WTC11 (cell line): ENCODE measurements at places on chromosomes 1 and 21. TPM values are rescaled to one million over a fixed set of nuclear protein-coding genes. Genes with fewer than 3 reads are reported as not detected.

Gene TNFSF4
- total RNA-seq, result 0.48 to 0.81 TPM (median 0.78 TPM) in 3 replicates

- no peak for DNase-seq
Measured at GRCh38 chr1:204418174-204419063, 6.8 kb upstream of the PPP1R15B start.

GRCh38 chr1:243849421-243850201 is 432 bp downstream of the AKT3 start:
- peak; percentile 48 for DNase-seq

Gene DFFB
- total RNA-seq, result 8.5 to 9.2 TPM (median 8.7 TPM) in 3 replicates

DNA sequence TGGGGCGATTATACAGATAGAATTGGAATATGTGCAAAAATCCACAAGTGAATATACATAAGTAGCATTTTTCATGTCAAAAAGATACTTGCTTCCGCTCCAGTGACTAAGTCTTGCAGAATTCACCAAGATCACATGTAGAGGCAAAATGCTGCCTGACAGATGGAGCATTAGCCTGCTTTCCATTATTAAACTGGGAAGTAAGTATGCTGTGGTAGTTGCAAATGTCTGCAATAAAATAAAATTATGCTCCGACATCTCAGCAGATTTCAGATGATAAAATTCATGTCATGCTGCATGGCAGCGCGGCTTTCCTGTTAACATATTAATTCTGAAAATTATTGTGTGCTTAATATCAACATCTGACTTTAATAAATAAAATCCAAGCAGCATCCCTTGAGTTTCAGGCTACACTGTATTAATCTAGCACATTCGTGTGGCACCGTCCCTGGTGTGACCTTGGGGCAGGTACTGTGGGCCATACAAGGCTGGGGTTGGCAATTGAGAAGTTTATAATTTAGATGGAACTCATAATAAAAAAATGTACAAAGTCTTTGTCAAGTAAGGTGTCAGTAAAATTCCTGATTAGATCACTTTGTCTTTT is 366.4 kb upstream of the ZP4 start:
- no peak for DNase-seq

Gene GBP5
- 0.17 to 0.25 TPM (median 0.23 TPM) in 3 replicates for total RNA-seq

Gene SPATA21
- 0.07 to 0.41 TPM in 2 of 3 replicates, not detected in the other for total RNA-seq

Gene SCP2
- 56.4 to 60.4 TPM (median 56.8 TPM) in 3 replicates for total RNA-seq

DNA sequence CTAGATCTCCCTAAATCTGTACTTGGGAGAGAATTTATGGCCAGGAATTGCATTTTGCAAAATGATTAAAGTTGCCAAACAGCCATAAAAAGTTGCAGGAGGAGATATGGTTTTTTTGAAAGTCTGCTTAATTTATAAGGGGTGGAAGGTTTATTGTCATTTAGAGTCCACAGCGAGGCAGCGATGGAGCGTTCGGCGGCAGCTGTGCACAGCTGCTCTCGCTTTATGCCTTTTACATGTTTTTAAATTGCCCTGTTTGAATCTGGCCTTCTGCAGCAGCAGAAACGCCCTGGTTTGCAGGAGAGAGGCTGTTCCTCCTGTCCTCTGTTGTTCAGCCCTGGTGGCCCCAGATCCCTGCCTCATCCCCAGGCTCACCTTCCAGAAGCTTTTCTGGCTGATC is 144.9 kb upstream of the POU3F1 start:
- no peak for DNase-seq
